ENCODE measurements at places on chromosomes 2 and 18.

DNA sequence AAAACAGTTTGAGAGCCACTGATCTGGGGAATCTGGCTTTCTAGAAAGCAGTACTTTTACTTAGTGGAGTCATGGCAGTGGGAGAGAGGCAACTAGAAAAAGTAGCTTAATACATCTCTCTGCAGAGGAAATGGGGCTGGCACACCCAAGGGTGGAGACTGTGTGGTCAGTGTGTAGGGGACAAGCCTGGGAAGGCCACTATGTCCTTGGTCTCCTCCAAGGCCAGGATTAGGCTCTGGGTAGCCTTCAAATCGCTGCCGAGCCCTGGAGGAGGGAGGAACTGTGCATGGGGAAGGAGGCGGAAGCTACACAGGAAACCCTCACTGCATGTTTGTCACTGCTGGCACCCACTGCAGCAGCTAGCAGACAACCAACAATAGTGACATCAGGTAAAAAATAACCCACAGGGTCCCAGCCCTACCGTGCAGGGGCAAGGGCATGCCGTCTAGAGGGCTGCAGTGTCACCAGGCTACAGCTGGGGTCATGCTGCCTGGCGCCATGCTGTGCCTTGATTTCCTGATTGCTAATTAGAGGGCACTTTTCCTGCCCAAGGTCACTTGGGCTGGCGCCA is 34.8 kb downstream of the LBH start:
- peak; percentile 43 for DNase-seq

DNA sequence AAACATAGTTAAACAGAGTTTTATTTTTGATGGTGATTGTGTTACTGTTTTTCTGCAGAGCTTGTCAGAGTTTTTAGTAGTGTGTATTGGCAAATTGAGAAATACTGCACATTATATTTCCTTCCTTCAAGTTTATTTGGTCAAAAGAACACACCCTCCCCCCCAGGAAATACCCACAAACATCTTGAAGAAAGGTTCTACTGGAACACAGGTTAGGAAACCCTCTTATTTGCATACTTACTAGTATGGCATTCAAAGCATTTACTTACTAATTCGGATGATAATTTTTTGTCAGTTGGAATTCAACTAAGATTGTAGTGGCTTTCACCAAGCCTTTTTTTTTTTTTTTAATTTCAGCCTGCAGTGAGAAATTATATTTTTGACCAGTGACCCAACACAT is 9.1 kb downstream of the CAB39 start:
- DNase-seq: no peak

GRCh38 chr18:73645160-73645715 is 502.4 kb downstream of the FBXO15 start:
- DNase-seq: no peak

- DNase-seq: no peak
These were observed 73.7 kb upstream of the DPP10 start for GRCh38 chr2:114368705-114369104.

DNA sequence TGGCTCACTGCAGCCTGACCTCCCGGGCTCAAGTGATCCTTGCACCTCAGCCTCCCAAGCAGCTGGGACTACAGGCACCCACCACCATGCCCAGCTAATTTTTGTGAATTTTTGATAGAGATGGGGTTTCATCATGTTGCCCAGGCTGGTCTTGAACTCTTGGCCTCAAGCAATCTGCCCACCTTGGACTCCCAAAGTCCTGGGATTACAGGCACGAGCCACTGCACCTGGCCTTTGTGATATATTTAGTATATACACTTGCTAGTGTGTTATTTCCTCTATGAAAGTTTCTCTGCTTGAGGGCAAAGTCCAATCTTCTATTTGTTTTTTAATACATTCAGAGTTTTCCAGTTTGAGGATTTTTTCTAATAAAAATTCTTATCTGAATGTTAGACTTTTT is 119.3 kb downstream of the GALNT3 start:
- no peak for DNase-seq

- DNase-seq: no peak
These were observed 32.7 kb downstream of the TMEM17 start for GRCh38 chr2:62473246-62473827.

- no peak for DNase-seq
These were observed 40.6 kb downstream of the IWS1 start for GRCh38 chr2:127485694-127486071.

GRCh38 chr2:54624591-54625071 is 98.8 kb upstream of the EML6 start:
- no peak for DNase-seq

DNA sequence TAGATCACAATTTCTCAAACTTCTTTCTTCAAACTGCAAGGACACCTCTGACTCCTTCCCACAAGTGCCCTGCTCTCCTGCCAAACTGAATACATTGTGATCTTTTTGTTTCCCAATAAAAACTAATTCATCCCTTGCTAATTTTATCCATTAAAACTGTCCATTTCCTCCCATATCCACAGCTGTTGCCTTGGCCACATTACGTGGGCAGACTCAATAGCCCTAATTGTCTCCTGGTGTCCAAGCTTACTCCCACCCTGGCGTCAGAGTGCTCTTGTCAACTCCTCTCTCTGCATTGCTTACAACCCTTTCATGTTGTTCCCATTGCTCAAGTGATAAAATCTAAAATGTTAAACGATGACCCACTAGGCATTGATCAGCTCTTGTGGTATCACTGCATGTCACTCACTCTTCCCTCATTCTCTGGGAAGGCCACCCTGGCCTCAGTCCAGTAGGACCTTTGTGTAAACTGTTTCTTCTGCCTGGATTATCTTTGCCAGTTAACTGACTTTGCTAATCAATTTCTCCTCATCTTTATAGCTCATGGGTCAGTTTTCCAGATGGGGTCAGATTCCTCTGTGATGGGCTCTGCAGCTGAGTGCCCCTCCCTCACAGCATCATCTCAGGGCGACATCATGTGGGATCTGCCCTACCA is 525.0 kb downstream of the SLC4A3 start:
- DNase-seq: no peak

GRCh38 chr2:2173633-2174032 is 157.4 kb downstream of the MYT1L start:
- DNase-seq: no peak

DNA sequence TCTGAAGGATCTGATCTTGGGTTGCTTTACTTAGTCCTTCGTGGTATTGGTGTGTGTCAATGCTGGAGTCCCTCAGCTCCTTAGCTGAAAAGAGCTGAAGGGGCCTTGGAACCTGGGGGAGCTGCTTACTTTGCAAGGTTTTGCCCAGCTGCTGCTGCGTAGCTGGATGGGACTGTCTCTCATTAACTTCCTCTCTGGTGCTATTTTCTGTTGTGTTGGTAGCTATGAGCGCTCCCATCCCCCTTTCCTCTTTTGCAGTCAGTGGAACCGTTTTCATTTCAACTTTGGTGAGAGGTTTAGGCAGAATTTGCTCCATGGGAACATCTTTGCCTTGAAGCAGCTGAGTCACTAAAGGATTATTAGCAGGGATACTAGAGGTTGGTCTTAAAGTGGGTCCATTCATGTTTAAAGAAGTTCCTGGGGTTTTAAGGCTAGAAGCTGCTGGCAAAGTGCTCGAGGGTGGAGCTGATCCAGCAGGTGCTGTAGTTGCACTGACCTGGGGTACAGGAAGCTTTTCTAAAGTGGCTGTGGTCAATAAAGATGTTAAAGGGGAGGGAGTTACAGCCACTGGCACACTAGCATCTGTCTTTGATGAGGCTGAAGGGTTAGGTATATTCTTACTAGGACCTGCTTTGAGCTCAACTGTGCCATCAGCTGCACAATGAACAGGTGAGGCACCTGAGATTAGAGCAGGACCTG is 69.9 kb upstream of the DTNB start:
- DNase-seq: no peak

DNA sequence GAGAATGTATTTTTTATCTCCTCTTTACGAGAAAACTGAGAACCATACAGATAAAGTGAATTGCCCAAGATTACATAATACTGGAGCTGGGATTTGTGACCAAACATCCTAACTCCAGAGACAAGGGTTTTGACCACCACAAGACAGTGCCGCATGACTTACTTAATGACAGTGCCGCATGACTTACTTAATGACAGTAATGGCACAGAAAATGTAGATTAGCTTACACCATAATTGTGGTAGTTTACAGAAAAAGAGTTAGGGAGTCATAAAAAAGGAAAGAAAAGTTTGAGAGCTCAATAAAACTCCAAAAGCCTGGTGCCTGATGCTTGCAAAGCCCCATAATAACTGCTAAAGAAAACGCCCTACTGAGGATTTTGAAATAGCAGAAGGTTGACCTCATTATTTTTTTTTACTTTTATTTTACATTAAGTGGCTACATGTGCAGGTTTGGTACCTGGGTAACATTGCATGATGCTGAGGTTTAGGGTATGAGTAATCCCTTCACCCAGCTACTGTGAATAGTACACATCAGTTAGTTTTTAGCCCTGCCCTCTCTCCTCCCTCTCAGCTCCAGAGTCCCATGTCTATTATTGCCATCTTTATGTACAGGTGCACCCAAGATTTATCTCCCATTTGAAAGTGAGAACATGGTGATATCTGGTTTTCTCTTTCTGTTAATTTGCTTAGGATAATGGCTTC is 310.0 kb upstream of the UBE2E3 start:
- DNase-seq: no peak

GRCh38 chr2:119548516-119549120 is 4.4 kb downstream of the CFAP221 start:
- DNase-seq: no peak

DNA sequence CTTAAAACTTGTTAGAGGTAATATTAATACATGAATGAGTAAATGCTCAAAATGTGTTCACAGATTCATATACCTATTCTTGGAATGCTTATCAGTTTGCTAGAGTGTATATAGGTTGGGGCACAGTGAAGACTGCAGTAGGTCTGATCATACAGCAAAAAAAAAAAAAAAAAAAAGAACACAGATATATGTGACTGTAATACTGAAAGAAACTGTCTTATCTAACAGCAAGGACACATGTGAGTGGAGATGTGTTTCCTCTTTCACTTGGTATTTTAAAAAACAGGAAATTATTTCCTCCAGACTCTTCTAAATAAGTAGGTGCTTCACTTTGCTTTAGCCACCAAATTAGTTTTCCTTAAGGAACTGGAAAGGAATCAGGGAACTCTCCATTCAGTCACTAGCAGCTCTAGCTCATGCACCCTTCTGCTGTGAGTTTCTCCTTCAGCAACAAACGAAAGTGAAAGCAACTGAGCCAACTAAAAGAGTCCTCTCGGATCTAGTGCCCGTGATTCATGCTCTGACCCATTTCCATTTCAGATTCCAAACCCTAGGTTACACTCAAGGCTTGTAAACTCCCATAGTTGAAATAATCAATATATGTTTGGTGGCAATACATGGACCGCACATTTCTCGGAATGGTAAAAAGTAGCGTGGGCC is 98.5 kb downstream of the DSEL start:
- peak; percentile 10 for DNase-seq

- DNase-seq: no peak
These were observed 874.9 kb downstream of the RNF144A start for GRCh38 chr2:7792031-7792651.

DNA sequence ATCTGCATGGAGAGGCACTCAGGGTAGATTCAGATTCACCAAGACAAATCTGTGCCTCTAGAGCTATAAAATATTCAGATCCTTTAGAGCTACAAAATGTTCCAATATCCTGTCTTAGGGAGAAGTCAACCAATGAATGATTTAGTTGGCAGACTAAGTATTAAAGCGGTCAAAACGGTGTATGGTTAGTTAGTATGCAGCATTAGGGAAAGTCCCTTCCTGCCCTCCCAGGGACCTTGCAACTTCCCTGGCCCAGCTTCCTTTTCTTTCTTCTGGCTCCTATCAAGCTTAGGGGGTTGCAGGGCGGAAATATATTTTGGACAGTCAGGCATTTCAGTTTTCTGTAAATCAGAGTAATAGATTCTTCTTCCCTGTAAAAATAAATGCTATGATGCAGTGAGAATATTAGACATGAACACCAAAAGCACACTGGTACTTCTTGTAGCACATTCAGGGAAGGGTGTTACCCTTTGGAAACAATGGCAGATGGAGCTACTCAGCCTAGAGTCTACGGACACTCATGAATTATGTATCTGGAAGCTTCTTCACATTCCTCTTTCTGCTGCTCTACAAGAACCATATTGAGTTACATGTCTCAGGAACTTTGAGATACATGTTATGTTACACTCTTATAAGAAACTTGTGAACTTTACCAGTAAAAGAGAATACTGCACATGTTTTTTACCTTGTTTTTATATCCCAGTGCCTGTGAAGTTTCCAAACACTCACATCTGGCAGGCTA is 45.7 kb downstream of the CCDC93 start:
- no peak for DNase-seq

DNA sequence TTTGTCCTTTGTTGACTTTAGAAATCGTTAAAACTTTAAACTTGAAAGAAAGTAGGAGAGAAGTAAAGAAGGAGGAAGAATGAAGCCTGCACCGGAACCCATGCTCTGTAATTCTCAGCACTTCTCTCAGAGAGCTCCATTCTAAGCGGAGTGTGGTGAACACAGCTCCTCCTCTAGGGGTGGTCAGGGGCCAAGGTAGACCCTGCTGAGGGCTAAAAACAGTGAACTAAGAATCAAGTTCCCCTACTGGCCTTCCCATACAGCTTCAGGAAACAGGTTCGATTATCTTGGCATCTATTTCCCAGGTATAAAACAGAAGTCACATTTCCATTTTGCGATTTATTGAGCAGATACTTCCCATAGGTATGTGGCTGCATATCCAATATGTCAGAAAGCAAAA is 92.7 kb upstream of the ASAP2 start:
- DNase-seq: no peak

DNA sequence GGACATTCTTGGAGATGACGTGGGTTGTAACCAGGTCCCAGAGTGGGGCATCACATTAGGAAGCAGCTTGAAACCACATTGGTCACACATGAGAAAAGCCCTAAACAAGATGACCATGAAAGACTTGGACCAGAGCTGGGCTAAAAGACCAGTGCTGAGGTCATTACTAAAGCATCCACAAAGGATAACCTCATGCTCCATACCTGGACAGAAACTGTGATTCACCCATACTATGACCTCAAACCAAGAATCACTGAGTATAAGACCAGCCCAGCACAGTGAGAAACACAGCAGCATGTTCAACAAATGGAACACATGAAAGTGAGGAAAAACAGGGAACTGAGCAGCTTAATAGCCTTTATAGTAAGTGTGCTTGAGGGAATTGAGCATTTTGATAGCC is 635.5 kb upstream of the NETO1 start:
- DNase-seq: no peak

GRCh38 chr2:29367986-29368658 is 252.9 kb downstream of the CLIP4 start:
- DNase-seq: no peak

DNA sequence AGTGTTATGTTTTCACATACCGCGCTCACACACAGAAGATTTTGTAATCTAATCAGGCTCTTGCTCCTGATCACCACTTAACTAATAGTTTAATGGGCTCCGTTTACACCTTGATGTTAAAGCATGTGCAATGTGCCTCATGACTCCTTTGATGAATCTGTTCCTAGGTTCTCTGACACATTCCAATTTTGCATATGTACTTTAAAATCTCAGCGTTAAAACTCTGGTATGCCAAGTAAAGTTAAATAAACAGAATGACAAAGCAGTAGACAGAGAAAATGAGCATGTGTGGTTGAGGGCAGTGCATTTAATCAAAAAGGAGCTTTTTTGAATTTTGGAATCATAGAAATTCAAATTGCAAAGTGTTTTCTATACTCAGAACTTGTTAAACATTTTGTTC is 96.4 kb downstream of the TCF4 start:
- no peak for DNase-seq

- no peak for DNase-seq
These were observed 119.7 kb upstream of the KLF7 start for GRCh38 chr2:207285473-207285815.

GRCh38 chr2:144937066-144937465 is 417.1 kb upstream of the ZEB2 start:
- DNase-seq: no peak

- no peak for DNase-seq
These were observed 6.7 kb downstream of the AOX1 start for GRCh38 chr2:200592406-200593075.

Measured in activated CD4-positive, alpha-beta T cell treated with anti-CD3 and anti-CD28 coated beads for 4 hours (primary cell).